Stimulated activated CD8-positive, alpha-beta memory T cell treated with anti-CD3 and anti-CD28 coated beads, Interleukin-7, amount 100 ng/mL, for 1 hour (primary cell): ENCODE measurements at places on chromosomes 2 and 18.

DNA sequence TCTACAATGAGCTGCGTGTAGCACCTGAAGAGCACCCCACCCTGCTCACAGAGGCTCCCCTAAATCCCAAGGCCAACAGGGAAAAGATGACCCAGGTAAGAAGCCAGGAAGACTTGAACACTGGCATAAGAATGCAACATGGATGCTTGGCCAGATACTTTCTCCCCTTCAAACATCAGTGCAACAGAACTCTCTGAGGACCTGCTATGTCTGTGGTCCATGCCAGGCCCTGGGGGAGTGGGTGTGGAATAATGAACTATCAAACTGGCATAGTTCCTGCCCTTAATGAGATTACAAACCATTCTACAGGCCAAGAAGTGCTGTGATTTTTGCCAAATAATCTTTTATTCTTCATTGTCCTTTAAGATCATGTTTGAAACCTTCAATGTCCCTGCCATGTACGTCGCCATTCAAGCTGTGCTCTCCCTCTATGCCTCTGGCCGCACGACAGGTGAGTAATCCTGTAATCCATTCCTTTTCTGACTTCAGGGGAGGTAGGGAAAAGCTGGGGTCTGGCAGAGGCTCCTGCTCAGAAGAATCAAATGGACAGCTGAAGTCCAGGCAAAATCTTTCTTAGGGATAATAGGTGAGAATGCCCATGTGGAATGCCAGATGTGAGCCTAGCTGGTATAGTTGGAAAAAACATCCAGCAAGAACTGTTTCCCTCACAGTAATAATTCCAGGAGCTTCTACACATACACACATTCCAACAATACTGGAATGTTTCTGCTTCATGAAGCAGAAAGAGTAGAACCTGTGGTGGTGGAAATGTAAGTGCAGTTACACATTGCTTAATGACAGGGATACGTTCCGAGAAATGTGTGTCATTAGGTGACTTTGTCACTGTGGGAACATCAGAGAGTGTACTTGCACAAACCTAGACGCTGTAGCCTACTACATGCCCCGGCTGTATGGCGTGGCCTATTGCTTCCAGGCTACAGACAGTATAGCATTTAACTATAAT, 16.2 kb downstream of the ACTG2 start:
- no peak for DNase-seq

DNA sequence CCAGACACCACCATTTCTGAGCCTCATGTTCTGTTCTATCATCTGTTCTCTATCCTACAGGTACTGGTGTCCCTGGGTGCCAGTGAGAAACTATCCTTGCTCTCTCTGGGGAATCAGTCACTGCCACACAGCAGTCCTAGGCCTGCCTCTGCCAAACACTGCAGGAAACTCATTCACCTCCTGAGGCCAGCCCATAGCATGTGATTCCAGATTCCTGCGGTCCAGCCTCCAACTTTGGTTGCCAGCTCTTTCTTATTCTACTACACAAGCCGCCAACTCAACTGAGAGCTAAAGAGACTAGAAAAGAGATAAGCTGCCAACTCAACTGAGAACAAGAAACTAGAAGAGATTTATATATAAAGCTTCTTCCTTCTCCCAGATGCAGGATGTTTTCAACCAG, 8.8 kb upstream of the TTLL4 start:
- DNase-seq = no peak

DNA sequence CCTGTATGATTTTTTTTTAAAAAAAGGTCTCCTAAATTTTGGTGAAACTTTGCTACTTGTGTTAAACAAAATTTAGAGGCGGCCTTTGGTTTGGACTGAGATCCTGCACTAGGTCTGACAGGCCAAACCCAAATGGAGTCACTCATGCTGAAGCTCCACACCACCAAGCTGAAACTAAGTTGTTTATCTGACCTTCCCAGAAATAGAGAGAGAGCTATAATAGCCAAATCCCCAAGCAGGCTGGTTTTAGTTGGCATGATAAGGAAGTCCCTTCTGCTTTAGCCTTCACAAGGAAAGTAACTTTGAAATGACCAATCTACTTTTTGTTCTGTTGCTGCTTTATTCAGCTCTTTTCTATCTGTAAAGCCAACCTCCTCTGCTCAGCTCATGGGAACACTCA, 17.1 kb upstream of the THUMPD2 start:
- no peak for DNase-seq

- no peak for DNase-seq
Observed at GRCh38 chr2:129803032-129803431, 176.4 kb upstream of the RAB6C start.

DNA sequence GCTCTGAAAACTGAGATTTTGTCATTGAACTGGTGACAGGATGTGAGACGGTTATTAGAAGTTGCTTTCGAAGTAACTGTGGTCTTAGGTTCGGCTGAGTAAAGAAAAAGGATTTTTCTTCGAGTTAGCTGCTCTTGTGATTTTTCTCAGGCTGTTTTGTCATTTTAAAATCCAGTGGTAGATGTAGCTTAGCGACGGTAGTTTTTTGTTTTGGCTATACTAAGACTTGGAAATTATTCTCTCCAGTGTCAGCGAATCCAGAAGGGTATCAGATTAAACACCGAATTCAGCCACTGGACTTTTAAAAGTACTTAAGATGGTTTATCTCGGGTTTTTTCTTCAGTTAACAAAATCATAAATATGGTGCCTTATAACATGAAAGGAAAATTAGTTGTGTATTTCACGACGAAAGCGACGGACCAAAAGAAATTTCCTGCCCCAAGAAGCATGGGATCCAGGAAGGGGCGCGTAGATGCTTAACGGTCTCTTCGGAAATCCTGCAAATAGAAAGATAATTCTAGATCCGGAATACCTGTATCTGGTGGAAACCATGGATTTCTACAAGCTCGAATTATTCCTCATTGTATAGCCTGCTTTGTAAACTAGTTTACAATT, 1.2 kb downstream of the SFT2D3 start:
- DNase-seq = no peak

DNA sequence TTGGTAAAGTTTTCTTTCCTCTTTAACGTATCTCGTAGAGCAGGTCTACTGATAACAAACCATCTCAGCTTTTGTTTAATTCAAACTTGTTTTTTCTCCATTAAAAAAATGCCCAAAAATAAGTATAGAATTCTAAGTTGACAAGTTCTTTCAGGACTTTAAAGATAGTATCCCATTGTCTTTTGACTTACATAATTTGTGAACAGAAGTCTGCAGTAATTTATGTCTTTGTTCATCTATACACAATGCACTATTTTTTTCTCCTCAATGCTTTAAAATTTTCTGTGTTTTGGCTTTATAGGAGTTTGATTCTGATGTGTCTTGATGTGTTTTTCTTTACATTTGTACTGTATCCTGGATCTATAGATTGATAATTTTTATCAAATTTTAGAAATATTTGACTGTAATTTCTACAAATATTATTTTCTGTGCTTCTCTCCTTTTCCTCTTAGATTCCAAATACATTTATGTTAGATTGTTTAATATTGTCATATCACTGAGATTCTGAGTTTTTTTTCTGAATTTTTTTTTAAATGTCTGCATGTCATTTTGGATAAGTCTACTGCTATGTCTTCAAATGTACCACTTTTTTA, 143.3 kb downstream of the FTCDNL1 start:
- no peak for DNase-seq

- DNase-seq = no peak
Observed at GRCh38 chr18:36589857-36590543, 238.8 kb downstream of the TPGS2 start.
